ENCODE measurements at places on chromosomes 16 and 17.

GRCh38 chr16:53999841-54000240, 286.7 kb downstream of the IRX3 start:
- no peak for DNase-seq

DNA sequence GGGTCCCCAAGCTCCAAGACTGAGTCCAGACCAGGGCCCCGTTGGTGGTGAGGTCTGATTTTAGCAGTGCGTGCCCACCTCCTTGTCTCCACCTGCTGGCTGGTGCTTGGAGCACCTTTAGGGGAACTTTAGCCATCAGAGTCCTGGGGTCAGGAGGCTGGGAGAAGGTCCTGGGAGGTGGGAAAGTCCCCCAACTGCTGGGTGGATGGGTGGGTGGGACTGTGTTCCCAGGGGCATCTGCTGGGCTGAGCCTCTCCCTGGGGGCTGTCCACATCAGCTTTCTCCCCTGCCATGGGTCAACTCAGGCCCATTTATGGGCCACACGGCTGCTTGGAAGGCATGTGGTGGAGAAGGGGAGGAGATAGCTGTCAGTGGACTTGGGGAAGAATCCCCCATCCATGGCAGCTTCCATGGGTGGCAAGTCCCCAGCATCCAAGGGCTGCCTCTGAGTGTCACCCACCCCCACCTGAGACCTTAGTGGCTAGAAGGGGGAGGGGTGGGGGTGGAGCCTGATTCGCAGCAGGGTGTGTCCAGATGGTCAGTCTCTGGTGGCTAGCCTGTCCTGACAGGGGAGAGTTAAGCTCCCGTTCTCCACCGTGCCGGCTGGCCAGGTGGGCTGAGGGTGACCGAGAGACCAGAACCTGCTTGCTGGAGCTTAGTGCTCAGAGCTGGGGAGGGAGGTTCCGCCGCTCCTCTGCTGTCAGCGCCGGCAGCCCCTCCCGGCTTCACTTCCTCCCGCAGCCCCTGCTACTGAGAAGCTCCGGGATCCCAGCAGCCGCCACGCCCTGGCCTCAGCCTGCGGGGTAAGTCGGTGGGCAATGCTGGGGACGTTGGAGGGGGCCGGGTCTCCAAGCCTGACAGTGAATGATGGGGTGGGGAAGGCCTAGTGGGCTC, at the start of gene TRPV2:
TSS of gene TRPV2 (plus strand) at position 541 of the 894 bp plus-strand sequence. CDS start 2,098 bp downstream, outside the sequence.
- no peak for DNase-seq

DNA sequence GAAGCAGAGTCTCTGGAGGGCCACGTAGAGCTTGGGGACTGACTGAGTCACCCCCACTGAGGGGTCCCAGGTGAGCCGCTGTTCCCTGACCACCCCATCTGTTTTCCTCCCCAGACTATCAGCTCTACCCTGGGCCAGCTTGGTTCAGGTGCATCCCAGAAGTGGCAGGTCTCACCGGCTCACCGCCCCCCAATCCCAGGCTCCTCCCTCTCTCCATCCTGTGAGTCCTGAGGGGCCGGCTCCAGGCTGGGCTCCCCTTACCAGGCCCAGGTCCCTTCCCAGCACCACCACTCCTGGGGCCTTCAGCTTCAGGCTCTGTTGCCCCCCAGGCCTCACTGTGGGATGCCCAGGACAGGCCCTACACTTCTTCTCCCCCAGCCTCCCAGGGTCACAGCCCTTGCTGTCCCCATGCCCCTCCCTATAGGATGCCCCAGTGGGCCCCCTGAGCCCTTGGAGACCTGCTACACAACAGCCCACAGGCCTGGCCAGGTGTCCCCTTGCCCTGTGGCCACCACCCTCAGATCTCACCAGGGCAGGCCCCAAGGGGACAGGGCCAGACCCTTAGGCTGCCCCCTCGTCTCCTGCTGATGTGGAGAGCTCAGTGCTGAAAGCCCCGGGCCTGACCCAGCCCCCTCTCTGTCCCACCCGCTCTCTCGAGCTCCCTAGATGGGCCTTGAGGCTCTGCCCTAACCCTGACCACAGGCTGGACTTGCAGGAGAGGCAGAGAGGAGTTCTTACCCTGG, 40.4 kb downstream of the TNFRSF13B start:
- DNase-seq: no peak

GRCh38 chr16:3771513-3771912, 54.2 kb upstream of the TRAP1 start:
- DNase-seq: no peak

DNA sequence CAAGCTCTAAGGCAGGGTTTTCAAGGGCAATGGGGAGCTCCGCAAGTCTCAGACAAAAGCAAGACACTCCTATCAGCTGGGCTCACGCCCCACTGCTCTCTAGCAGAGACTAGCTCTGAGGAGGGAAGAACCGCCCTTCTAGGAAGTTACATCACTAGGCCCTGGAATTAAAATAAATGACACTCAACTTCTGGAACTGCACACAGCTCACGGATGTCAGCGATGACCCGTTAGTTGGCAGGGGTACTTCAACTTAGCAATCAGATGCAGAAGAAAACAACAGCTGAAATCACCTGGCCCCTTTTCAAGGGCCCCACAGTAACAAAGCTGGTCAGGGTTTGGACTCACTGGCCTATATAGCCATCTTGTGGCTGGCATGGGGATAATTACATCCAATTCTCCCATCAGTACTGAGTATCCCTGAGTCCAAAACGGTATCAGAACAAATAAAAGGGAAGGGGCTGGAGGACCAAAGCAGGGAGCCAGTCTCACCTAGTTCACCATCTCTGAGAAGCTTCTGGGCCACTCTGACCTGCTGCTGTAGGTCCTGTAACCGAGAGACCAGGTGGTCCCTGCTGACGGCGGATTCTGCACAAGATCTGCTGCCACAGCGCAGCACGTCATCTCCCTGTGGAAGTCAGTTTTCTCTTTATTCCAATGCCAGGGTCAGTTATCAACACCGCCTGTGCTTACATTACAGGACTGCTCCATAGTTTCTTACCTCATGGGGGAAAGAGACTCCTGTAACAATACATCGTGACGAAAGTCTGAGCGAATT, 22.2 kb downstream of the SERPINF1 start:
- no peak for DNase-seq

DNA sequence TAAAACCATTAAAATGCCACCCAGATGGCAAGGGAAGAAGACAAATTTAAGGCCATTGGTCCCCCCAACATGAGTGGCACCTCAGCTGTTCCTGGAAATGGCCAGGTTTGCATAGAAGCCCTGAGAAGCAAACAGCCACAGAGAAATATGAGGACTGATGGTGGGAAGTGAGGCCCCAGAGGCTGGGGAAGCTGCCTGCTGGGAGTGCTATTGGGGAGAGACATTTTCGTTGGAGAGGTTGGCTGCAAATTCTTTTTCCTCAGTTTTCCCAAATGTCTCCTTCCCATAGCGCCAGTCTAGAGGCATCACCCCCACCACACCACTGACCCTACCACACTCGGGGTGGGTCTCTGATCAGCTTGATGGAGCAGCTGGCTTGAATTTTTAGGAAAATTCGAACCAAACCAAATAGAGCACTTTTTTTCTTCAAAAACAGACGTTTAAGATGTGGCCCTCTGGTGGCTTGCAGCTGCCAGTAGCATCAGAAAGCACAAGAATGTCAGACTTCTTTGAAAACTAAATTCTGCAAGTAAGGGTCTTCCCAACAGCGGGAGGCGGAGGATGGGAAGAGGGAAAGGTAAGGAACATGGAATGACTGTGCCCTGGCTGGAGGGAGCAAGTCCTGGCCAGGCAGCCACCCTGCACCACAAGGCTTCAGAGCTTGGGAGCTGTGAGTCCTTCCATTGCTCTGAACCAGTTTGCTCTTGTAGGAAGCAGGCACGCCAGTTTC, 13.2 kb upstream of the SLC12A3 start:
- no peak for DNase-seq

GRCh38 chr17:59160157-59161025, 4.8 kb downstream of the PRR11 start:
- no peak for DNase-seq

DNA sequence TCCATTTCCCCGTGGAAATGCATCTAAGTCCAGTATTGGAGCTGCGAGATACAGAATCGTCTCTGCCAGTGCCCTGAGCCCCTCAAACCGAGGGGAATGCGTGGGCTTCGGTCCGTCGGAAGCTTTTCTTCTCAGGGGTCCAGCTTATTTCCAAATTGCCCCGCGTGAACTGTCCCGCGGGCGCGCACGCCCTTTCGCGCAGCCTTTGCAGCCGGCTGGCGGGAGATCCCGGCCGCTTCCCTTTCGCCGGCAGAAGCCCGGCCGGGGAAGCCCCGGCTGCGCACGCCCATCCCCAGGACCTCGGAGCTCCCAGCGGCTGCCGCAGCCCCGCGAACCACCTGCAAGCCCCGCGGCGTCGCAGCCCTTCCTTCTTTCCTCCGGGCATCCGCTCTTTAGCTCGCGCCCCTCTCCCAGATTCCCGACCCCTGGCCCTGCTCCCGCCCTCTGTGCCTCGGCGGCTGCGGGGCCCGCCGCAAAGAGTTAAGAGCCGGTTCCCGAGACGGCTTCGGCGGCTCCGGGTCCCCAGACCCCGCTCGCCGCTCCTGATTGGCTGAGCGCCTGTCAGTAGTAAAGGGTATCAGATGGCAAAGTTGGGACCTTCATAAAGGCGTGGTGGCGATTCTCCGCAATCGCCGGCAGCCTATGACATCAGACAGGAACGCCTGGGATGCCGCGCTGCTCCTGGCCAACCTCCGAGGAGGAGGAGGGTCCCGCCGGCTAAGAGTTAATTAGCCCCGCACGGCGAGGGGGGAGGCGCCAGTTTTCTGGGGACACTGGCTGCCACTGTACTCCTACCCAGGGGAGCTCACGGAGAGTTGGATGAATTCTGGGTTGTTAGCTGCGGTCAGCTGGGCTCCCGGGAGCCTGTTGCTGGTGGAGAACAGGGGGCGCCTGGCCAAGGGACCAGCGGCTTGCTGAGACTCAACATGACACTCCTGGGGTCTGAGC, at the start of gene MYOCD:
TSS of gene MYOCD (plus strand) at position 628 of the 948 bp plus-strand sequence. CDS start at position 927, 299 bp downstream.
- DNase-seq: no peak

DNA sequence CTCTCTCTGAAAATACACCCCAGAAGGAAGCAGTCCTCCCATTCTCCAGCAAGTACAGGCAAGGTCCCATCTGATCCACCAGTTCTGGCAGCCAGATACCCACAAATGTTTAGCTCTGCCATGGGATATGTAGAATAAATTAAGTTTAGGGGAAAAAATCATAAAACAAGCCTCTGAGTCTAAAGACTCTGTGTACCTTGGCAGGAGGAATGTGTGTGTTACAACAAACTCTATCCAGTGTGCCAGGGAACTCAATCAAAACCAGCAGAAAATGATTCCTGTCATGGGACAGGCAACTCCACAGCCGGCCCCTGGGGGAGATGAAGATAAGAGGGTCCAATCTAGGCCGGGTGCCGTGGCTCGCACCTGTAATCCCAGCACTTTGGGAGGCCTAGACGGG, 73.4 kb downstream of the MRM3 start:
- DNase-seq: no peak

GRCh38 chr17:15397620-15398019, 56.2 kb upstream of the TEKT3 start:
- DNase-seq: no peak

GRCh38 chr16:85077039-85077438, 35.2 kb downstream of the CIBAR2 start:
- no peak for DNase-seq

- DNase-seq: no peak
Observed at GRCh38 chr17:45241328-45242028, 19.8 kb downstream of the FMNL1 start.

GRCh38 chr17:52383493-52384100, 225.1 kb upstream of the CA10 start:
- DNase-seq: peak; percentile 1

Data from GF-D8 (cell line).